Amniotic stem cell (primary cell): ENCODE measurements at places on chromosomes 2 and 18.

- DNase-seq: no peak
Observed at GRCh38 chr2:95061601-95062183, 36.2 kb downstream of the MAL start.

DNA sequence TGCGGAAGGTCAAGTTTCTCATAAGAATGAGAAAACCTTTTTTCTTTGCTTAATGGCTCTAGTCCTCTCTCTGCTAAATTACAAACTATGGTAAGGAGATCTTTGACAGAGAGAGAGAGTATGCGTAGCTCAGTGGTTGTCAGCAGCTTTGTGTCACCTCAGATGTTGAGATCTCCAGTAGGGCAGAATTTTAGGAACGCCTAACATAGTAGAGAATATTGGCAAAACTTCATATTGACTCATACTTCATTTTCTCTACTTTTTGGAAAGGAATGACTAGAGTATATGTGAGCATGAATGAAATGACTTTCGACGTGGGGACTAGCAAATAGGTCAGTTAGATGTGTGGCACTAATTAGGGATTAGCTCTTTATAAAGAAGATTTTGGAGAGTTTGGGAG is 64.0 kb downstream of the WDR7 start:
- DNase-seq: no peak

- no peak for DNase-seq
Observed at GRCh38 chr2:54735636-54736035, 12.2 kb downstream of the EML6 start.

DNA sequence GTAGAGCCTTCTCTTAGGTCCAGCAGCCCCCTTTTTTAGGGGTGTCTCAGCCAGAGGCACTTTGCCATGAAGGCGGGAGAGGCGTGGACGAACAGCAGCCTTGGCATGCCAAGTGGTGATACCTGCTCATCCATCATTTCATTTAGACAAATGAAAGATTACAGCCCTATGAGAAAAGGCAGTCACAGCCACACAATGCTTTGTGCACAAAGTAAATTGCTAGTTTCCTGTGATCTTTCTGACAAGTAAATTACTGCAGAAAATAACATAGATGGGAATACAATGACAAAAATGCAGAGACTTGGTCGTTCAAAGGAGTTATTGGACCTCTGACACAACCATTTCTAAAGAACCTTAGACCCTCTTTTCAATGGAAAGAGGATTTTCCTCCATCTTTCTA is 94.9 kb downstream of the RND3 start:
- no peak for DNase-seq

DNA sequence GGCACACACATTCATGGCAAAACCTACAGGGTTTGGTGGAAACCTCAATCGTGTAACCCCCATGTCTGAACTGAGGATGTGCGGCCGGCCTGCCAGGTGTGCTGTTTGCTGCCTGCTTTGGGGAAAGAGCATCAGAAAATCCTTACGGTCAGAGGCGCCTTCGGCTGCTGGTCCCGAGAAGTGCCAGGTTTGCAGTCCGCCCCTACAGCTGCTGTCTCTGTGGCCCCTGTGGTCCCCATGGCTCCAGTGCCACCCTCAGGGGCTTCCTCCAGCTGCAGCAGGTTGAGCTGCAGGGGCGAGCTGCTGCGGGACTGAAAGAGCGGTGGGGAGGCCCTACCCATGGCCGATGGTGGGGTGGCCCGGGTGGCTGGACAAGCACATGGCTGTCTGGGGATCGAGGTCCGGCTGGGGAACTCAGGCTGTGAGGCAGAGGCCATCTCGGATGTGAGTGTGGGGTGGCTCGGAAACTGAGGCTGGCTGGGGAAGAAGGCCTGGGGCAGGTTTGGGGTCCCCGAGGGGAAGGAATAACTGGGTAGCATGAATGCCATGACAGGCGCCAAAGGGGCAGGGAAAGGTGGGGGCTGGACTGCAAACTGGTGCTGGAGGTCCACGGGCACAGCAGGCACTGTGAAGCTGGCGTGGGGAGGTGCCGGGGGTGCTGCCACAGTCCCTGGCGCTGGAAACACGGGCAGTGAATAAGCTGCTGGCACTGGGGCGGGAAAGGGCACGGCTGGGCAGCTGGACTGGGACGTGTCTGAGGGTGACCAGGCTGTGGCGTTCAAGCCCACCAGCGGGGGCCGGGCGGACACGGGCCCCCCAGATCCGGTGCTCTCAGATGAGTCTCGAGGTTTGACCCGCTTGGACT is 13.2 kb upstream of the HES6 start:
- DNase-seq: no peak

DNA sequence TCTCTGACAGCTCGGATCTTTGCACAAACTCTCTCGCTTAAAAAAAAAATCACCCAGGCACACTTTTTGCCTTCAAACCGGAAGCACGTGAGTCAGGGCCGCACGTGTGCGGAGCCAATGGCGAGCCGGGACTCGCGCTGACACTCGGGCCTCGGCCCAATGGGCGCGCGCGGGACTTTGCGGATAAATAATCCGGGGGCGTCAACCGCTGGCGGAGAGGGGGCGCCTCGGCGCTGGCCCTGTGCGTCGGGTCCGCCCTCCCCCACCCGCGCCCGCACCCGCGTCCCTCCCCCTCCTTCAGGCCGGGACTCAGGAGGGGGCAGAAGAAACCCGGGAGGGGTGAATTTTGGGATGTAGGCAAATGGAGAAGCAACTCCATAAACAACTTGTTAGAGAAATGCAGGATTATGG is 319 bp upstream of the EN1 start:
- DNase-seq: no peak

- no peak for DNase-seq
Observed at GRCh38 chr2:29097569-29097968, 17.6 kb upstream of the CLIP4 start.

DNA sequence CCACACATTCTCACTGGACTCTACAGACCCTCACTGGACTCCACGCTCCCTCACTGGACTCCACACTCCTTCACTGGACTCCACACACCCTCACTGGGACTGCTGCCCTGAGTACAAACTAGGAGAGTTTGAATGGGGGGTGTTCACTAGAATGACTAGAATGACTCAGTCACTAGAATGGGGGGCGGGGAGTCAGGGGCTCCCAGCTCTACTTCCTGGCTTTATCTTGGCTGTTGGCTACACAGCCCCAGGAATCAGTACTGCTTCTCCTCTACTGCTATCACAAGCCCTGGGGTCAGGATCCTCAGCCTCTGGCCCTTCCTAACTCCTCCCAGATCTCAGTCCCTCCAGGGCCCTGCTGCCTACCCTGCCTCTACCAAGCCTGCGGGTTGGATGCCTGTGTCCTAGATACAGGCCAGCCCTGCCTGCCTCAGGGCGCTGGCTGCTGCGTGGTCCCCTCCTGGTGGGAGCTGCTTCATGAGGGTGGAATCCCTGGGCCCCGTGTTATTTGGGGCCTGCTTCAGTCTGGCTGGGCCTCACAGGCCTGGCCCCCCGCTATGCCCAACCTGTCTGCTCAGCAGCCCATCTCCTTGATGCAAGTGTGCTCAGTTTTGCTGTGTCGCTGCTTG is 7.8 kb downstream of the PTMA start:
- DNase-seq: no peak

- no peak for DNase-seq
Observed at GRCh38 chr2:226956659-226957058, 120.8 kb downstream of the RHBDD1 start.

- no peak for DNase-seq
Observed at GRCh38 chr2:151819920-151820319, 8.3 kb downstream of the ARL5A start.

- DNase-seq: no peak
Observed at GRCh38 chr2:55486426-55486825, 33.1 kb upstream of the CFAP36 start.

GRCh38 chr2:237096201-237096600 is 10.5 kb downstream of the COPS8 start:
- DNase-seq: no peak

DNA sequence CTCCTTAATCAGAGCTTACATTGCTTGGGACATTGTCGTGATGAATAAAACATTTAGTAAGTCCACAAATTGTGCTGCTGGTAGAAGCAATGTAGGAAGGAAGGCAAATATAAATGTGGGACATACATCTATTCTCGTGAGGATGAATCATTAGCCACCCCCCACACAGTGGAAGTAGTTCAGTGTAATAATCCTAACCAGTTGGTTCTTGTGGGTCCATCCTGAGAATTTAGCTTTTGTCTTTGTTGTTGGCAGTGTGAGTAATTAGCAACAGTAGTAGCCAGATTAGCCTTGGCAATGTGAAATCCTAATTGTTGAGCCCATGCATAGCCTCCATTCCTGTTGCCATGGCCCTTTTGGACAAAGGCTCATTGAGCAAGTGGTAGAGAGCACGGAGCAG is 532.1 kb downstream of the FBXO15 start:
- no peak for DNase-seq

GRCh38 chr2:171431677-171432167 is 2.1 kb downstream of the METTL8 start:
- DNase-seq: no peak

GRCh38 chr18:26813043-26813442 is 52.5 kb downstream of the AQP4 start:
- no peak for DNase-seq

- DNase-seq: no peak
Observed at GRCh38 chr18:57784034-57784800, 18.9 kb downstream of the ATP8B1 start.

DNA sequence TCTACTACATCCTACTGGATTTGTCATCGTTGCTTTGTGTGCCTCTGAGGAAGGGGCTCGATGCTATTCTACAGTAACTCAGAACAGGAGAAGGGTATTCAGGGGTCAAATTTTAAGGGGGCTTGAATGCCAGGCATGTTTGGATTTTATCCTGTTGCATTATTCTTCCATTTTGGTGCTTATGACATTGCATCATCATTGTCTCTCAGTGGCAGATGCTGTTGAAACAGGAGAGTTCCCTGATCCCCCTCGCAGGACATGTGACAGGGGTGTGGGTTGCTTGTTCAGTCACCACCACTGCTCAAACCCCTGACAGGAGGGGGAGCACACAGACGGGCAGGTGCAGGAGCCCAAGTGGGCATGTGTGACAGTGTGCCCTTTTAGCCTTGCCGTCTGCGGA is 156.7 kb downstream of the SLC4A3 start:
- no peak for DNase-seq

DNA sequence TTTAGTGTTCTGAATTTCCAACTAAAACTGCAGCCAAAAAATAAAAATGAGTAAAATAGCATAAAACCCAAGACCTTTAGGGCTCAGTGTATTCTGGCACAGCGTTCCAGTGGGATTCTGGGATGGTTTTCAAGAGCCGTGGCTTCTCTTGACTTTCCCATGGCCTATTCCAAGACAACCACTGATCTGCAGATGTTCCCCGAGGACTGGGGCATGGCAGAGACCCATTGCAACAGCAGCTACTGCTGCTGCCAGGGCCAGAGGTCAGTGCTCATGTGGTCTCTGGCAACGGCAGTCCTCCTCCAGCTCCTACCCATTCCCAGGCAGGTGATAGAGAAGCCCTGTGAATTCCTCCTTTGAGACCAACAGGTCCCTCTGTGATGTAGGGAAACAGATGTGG is 26.8 kb downstream of the TNP1 start:
- DNase-seq: no peak
